ENCODE measurements at places on chromosomes 5 and 9.
A peak's percentile ranks its signal among the peaks of the same experiment; 100 is the strongest.

DNA sequence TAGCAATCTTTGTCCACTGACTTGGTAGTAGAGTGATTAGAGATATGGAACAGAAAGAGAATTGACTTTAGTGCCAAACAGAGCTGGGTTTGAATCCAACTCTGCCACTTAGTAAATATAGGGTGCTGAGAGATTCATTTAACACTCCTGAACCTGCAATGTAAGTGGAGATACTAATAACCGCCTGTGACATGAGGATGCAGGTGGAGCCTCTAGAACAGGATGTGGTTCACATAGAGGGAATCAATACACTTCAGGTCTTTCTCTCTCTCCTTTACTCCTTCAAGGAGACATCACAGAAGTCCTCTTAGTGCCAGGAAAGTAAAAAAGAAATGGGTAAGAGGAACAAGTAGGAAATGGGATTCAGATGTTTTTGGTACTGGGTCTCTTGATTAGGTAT, 49.8 kb downstream of the TRPM3 start:
- no peak for DNase-seq

DNA sequence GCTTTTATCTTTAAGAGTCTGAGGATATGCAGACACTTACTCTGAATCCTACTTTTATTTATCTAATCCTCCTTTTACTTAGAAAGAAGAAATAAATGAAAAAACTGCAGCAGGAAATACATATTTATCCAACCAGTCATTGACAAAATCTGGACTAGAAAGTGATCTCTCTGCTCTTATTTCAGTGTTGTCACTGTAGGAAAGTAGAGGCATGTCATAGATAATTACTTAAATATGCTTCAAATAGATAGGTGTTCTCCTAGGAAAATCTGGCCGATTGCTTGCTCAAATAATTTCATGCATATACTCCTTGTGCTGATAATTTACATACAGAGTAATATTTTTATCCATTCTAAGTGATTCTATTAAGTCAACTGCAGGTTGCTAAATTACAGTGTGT, 2001.9 kb upstream of the C9orf72 start:
- no peak for DNase-seq

GRCh38 chr9:19725970-19726369, 62.9 kb downstream of the SLC24A2 start:
- DNase-seq, result no peak

GRCh38 chr5:124403281-124403680, 343.2 kb downstream of the ZNF608 start:
- DNase-seq, result no peak

DNA sequence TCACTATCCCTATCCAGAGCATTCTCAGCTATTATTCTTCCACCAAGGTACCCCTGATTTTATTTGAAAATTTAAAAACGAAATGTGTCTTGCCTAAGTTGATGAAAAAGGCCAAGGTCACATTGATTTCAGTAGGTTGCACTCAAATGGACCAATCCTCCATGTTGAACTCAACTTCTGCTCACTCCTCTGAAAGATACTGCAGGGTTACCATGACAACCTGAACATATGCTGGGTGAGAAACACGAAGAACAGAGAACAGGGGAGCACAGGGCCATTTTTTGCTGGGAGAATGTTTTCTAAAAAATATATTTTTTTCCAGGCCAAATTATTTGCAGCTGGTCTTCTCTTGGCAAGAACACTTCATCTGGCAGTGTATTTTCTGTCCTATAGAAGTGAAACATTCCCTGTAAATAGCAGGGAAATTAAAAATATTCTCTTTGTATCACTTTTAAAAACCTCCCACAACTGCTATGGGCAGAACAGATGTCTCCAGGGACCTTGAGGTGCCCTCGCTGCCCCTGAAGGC, 215.9 kb downstream of the NXNL2 start:
- DNase-seq, result no peak

GRCh38 chr9:124290053-124290591, 32.4 kb downstream of the NEK6 start:
- DNase-seq, result no peak

DNA sequence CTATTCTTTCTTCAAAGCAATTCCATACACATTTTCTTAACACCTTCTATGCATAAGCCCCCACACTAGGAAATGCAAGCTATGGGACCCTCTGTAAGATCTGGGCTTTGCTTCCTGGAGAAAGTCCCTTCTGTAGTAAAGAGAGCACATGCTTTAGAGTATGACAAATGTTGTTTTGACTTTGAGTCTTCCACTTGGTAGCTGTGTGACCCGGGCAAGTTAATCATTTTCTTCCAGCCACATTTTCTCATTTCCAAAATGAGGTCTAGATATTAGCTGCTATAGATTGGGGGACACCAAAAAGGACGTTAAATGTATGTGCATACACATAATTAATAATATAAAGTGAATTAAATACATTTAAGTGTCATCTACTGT, 334.0 kb downstream of the NFIB start:
- no peak for DNase-seq

- peak; percentile 52 for DNase-seq
Measured at GRCh38 chr5:77259476-77259875, 49.0 kb downstream of the PDE8B start.

- DNase-seq, result peak; percentile 36
Measured at GRCh38 chr9:135524130-135524861, 3.1 kb downstream of the LCN1 start.

DNA sequence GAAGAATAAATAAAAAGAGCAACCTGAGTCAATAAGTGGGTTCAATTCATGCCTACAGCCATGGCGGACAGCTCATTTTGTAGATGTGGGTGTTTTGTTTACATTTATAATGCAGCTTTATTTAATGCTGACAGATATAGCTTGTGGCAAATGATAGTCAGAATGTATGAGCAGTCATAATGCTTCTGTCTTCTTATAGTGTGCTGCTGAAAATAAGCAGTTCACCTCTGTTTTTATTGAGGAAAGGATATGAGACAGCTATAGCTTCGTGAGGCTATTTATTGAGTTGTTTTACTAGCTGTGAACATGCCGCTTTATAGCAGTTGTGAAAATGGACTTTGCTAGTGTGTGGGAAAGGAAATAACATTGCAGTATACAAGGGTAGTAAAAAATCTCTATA, 147.4 kb downstream of the PBX3 start:
- no peak for DNase-seq

- DNase-seq, result peak; percentile 84
Measured at GRCh38 chr5:9173281-9174048, 372.4 kb downstream of the SEMA5A start.

GRCh38 chr5:64595031-64595855, 89.4 kb downstream of the RGS7BP start:
- no peak for DNase-seq

- DNase-seq, result peak; percentile 72
Measured at GRCh38 chr9:91425271-91425670, 1.6 kb upstream of the NFIL3 start.

DNA sequence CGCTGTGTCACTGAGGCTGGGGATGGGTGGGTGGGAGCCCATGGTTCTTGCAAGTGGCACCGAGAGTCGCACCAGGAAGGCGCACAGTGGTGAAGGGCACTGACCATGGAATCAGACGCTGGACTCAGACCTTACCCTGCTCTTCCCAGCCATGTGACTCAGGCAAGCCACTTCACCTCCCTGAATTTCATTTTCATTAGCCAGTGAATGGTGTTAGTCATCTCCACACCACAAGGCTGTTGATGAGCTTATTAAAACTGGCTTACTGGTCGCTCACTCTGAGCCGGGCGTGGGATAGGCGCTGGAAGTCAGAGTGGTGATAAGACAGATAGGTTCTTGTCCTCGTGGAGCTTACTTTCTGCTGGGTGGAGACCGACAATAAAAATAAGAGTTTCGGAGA, 25.1 kb downstream of the FGF18 start:
- peak; percentile 64 for DNase-seq

GRCh38 chr5:172534229-172535107, 80.1 kb upstream of the SH3PXD2B start:
- DNase-seq, result no peak

DNA sequence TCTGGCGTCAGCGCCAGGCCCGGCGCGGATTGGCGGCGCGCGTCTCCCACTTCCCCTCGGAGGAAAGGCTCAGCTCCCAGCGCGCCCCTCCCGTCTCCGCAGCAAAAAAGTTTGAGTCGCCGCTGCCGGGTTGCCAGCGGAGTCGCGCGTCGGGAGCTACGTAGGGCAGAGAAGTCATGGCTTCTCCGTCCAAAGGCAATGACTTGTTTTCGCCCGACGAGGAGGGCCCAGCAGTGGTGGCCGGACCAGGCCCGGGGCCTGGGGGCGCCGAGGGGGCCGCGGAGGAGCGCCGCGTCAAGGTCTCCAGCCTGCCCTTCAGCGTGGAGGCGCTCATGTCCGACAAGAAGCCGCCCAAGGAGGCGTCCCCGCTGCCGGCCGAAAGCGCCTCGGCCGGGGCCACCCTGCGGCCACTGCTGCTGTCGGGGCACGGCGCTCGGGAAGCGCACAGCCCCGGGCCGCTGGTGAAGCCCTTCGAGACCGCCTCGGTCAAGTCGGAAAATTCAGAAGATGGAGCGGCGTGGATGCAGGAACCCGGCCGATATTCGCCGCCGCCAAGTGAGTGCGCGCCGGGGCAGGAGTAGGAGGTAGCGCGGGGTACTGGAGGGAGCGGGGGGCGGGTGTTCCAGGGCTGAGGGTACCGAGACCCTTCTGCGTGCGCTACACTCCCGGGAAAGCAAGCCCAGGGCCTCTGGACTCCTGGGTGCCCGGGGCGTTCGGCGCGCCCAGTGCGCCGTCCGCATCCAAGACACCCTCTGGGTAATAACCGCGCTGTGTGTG, at the start of gene MSX2:
Gene MSX2 (plus strand): TSS at position 99 of the 777 bp plus-strand sequence. CDS start 78 bp downstream, at position 177.
- peak; percentile 89 for DNase-seq

DNA sequence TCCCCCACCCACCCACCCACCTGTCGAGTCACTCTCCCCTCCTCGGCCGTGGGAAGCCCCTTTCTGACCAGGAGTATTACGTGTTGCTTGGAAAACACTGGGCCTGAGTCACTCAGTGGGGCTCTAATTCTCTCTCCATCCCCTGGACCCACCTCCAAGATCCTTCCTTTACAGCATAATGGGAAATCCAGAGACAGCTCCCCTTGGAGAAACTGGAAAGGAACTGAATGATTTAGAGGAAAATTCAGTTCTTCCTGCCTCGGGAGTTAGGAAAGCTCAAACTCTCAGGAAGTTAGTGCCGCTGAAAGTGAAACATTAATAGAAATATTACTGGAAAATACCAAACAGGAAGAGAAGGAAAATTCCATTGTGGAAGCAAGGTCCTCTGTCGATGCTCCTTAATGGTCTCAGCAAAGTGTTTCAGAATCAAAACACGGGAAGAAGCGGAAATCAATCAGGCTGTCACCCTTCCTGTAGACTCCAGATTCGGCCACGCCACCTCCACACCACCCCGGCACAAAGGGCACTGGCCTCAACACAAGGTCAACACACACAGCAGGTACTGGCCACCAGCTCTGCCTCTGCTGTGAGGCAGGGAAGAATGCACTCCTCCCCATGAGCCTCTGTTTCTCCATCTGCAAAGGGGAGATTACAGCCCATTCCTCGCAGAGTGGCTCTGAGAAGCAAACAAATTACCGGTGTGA, 9.6 kb downstream of the SHB start:
- DNase-seq, result peak; percentile 29

DNA sequence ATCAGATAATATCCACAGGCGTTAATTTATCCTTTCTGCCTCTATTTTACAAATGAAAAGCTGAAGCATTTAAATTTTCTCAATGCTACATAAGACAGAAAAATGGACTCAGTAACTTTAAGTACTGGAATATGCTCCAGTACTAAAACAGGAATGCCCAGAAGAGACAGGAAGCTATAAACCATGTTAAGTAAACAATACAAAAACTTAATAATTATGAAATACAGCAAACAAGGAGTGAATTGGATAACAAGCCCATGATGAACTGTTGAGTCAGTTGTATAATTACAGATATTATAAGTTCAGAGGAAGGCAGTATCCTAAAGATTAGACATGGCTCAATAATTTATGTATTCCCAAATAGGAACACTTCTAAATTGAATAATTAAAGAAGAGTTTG, 148.5 kb downstream of the CHSY3 start:
- no peak for DNase-seq

- DNase-seq, result no peak
Measured at GRCh38 chr9:20760246-20760891, 76.3 kb downstream of the FOCAD start.

- DNase-seq, result no peak
Measured at GRCh38 chr9:108588246-108588645, 267.5 kb downstream of the ACTL7B start.

GRCh38 chr9:107422189-107423185, 67.1 kb downstream of the KLF4 start:
- DNase-seq, result peak; percentile 71

GRCh38 chr9:20242510-20243189, 379.6 kb downstream of the MLLT3 start:
- no peak for DNase-seq

- DNase-seq, result no peak
Measured at GRCh38 chr5:168342985-168343384, 51.5 kb downstream of the WWC1 start.

- no peak for DNase-seq
Measured at GRCh38 chr5:127555826-127556225, 38.4 kb downstream of the PRRC1 start.

DNA sequence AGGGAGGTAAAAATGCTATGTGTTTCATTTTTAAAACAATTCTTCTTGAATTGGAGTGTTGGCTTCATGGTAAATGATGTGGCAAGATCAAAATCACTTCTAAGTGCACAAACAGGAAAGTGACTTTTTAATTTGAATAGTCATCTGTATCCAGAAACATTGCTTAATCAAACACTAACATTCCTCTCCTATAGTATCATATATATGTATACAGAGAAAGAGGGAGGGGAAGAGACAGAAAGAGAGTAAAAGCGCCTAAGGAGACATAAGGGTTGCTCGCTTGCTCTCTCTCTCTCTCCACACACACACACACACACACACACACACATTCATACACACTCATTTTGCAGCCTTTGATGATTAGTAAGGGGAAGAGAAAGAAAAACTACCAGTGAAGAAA, 95.4 kb upstream of the PRDM9 start:
- DNase-seq, result peak; percentile 60

- DNase-seq, result no peak
Measured at GRCh38 chr9:127293767-127294166, 29.2 kb downstream of the GARNL3 start.

GRCh38 chr9:133973111-133973790, 18.9 kb downstream of the VAV2 start:
- no peak for DNase-seq

DNA sequence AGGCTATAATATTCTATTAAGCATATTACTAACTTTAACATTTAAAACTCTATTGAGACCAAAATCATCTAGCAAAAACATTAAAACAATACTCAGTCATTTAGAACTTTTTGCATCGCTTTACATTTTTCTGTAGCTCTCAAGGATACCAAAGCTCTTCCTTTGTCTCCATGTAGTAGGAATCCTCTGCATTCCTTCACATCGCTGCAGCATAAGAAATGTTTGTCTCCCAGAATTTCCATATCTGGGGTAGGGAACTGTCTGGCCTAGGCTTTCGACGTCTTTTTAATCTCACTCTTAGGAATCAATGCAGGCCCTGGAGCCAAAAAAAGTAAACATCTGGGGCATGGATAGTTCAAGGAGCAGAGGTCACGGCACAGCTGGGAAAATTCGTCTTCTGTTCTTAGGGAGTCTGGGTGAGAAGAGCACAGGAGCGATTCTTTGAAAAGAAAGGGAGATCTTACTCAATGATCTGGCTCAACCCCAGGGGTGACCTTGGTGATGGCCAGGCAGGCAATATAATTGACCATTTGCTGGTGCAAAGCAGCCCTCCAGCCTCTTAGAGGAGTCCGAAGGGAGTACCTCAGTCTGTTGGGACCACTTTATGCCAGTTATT, 23.2 kb upstream of the RAI14 start:
- DNase-seq, result no peak

GRCh38 chr5:15304914-15305834, 194.8 kb upstream of the FBXL7 start:
- no peak for DNase-seq

- DNase-seq, result peak; percentile 69
Measured at GRCh38 chr5:32503261-32503660, 58.7 kb upstream of the ZFR start.

Measured in fibroblast of skin of right biceps (primary cell).